GM23248 (cell line): ENCODE measurements at places on chromosomes 1 and 21.

DNA sequence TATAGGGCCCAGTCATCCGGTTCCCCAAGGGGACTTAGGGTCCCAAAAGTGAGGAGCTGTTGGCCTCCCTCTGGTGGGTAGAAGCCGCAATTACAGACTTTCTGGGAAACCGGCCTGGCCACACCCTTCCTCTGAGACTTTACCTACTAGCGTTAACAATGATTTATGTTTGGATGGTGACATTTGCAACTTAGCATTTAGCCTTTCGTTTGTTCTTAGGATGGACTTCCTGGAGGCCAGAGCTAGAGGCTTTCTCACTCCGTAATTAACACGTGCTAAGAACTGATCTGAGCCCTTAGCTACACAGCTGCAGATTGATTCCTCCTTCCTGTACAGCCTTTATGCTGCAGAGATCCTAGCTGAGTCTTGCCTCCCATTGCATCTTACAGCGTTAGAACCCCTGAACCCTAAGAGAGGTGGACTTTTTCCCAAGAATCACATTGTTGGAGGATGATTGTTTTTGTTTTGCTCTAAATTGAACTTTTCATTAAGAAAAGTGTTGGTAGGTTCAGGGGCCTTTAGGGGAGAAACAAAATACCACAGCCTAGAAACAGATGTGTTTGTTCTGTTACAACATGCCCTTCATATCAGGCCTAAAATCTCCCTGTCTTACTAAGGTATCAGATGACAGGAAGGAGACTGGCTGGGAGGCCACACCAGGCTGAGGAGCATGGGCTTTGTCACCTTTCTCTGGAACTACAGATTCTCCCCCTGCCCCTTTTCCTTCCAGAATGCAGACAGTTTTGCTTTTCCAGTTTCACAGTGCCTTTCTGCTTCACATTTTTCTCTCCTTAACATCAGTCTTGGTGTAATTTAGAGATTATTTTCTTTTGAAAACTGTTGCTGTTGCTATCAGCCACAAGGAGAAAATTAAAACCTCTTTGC lies 1.9 kb downstream of the S100A11 start:
- peak; percentile 84 for DNase-seq

DNA sequence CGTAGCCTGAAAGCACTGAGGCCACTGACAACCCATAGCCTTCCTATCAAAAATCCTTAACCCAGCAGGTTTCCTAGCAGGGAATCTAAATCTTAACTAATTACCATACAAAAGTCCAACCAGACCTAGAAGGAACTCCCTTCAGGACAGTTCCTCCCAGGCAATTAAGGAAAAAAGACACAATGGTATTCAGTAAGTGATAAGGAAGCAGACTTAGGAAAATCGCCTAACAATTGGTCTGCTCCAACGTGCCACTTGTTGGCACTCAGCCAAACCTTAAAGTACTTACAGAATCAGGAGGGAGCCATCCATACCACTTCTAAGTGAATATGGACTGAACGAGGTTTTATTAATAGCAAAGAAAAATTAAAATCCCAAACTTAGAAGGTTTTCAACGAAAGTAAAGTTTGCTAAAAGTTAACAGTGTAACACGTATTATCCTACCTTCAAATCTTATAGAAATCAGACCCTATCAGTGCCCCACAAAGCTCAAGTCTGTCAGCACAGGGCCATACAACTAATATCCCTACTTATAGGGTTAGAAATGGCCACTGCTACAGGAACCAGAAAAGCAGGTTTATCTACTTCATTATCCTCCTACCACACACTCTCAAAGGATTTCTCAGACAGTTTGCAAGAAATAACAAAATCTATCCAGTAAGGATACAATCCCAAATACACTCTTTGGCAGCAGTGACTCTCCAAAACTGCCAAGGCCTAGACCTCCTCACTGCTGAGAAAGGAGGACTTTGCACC lies 29.0 kb downstream of the SPATA6 start:
- DNase-seq, result no peak

- DNase-seq, result no peak
Observed at GRCh38 chr1:9240914-9241820, 6.6 kb downstream of the H6PD start.

DNA sequence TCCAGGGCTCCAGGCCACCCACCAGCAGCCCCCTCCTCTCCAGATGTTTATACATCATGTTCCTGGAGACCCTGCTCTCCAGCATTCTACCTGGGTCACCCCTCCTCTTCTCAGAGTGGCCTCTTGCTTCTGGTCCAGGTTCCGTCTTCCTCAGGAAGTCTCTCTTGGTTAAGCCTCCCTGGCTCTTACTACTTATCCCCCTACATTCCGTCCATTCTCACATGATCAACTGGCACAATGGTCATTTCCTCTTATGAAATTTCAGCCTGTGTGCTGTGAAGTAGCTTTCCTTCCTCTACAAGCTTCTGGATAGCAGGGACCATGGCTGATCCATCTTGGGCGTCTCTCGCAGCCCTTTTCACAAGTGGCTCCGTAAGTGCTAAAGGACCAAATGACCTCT lies 33.9 kb upstream of the ATP2B4 start:
- DNase-seq, result peak; percentile 45

DNA sequence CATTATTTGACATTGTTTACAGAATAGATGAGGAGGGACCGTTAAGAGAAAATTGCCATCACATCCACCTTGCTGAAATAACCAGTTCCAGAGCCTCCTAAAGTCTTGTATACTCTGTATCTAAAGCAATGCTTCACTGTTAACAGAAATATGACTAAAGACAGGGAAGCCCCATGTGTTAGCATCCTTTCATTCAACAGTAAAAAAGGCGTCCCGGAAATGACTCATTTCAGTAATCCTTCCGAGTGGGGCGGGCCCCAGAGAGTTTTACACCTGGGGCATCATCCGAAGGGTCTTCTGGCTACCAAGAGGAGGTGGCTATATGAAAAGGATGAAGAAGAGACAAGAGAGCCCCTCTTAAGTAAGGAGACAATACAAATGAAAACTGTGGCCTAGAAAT lies 227.2 kb downstream of the SLC45A1 start:
- no peak for DNase-seq

GRCh38 chr1:94754570-94754969 lies 65.6 kb upstream of the SLC44A3 start:
- DNase-seq, result peak; percentile 31

- no peak for DNase-seq
Observed at GRCh38 chr1:157739229-157739901, 37.6 kb downstream of the FCRL2 start.

DNA sequence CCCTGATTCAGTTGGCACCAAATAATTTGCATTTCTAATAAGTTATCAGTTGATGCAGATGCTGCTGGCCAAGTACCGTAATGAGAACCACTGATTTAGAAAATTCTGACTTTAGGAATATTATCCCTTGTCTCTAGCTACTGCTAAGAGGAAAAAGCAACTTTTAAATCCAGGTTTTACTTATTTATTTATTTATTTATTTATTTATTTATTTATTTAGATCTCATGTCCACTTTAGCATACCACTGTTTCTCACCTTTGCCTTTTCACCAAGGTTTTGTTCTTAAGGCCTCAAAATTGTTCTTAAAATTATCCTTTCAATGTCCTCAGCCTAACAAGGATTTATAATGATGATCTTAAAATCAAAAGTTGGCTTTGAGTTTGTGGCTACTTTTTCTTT lies 8.7 kb upstream of the CYYR1 start:
- no peak for DNase-seq

- no peak for DNase-seq
Observed at GRCh38 chr1:225684741-225685140, 31.8 kb upstream of the ENAH start.

- no peak for DNase-seq
Observed at GRCh38 chr21:14526199-14526598, 19.9 kb downstream of the SAMSN1 start.
